D341Med (cell line): ENCODE measurements at places on chromosomes 16 and 17.

GRCh38 chr17:72370819-72371218 lies 250.0 kb downstream of the SOX9 start:
- DNase-seq = no peak

DNA sequence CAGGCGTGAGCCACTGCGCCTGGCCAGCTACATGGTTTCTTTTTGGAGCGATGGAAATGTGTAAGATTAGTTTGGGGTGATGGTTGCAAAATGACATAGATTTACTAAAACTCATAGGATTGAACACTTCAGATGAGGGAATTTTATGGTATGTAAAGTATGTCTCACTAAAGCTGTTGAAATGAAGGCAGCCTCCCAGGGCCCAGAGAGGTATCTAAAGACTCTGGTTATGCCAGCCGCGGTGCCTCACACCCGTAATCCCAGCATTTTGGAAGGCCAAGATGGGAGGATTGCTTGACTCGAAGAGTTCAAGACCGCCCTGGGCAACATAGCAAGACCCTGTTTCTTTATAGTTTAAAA lies 254.9 kb downstream of the PARN start:
- no peak for DNase-seq

- no peak for DNase-seq
Observed at GRCh38 chr16:16007743-16008111, 58.3 kb downstream of the ABCC1 start.

GRCh38 chr17:75878174-75878998 lies at the start of gene TRIM47:
TSS of gene TRIM47 (minus strand) at chr17:75878581. CDS start at chr17:75878548, 33 bp downstream.
- DNase-seq = peak; percentile 74

- no peak for DNase-seq
Observed at GRCh38 chr16:851871-852270, 51.3 kb upstream of the GNG13 start.

DNA sequence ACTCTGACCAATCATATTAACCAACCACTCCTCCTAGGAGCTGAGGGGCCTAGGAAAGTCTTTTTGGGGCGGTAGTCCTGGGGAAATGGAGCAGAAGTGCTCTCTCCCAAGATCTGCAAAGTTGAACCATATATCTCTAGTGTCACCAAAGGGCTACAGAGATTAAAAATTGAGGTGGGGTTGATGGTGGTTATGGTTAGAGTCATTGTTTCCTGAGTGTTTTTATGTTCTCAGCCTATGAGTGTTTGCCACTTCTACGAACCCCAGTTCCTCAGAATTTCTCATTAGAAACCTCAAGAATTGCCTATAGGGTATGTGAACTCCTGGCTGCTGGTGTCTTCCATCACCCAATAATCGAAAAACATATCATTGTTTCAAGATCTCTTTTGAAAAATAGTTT lies 217.8 kb downstream of the CDRT15L2 start:
- no peak for DNase-seq

DNA sequence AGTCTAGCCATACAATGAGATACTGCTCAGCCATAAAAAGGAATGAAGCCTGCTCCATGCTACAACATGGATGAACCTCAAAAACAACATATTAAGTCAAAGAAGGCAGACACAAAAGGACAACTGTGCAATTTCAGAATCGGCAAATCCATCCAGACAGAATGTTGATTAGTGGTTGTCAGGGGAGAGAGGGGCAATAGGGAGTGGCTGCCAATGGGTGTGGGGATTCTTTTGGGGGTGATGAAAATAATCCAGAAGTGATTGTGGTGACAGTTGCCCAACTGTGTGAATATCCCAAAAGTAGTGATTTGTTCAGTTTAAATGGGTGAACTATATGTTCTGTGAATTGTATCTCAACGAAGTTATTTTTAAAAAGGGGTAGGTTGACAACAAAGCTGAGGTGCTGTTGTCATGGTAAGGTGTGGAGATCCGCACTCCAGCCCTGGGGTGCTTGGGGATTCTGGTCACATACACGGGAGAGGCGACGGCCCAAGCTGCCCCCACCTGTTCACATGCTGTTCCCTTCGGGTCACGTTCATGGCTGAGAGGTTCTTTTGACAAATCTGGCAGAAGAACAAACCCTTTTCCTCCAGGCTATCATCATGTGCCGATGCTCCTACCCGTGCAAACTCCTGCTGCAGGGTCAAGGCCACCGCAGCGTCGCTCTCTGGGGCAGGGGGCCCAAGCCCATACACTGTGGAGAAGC lies 9.6 kb downstream of the SLX4 start:
- DNase-seq = no peak

DNA sequence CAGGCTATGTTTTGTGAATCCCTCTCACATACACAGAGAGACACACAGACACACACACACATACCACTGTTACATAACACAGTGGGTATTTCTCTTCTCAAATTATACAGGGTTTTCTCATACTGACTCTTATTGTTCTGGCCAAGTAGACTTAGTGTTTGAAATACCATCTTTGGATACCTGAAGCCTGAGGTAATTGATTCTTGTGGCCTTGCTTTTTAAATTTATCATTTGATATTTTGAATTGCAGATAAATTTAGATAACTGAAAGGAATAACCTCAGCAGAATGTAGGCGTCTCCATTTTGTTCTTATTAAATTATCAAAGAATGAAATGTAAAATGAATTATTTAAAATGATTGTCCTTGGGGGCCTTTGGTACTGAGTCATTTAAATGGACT lies 223.8 kb downstream of the LGALS9B start:
- no peak for DNase-seq

DNA sequence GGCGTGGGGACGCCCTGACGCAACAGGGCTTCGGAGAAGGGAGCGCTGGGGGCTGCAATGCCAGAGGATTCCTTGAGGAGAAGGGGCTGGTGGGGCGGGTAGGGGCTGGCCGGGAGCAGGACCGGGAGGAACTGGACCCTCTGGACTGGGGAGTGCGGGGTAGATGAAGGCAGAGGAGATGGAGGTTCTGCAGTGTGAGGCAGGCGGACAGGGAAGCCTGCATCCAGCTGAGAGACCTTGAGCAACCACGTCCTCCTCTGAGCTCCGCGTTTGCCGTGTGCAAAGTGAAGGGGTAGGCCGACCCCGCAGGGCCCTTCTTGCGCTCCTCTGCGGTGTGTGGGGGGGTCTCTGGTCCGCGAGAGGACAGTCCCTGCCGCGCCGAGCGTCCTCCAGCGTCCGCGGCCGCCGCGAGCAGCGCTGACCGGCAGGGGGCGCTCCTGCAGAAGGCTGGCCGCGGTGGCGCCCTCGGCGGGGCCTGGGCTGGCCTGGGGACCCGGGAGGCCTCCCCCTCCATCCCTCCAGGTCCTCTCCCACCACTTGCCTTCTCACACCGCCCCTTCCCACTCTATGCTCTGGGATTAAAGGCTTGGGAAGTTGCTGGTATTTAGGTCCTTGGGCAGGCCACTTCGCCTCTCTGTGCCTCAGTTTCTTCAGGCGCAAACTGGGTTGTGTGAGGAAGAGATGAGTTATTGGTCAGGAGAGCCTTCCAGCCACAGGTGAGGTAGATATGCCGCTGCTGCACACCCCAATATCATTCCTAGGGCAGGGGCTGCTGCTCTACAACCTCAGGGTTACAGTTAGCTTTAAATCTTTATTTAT lies 9.6 kb upstream of the WNT9B start:
- DNase-seq = peak; percentile 96

GRCh38 chr16:29111421-29111820 lies 126.6 kb downstream of the LAT start:
- DNase-seq = peak; percentile 1

DNA sequence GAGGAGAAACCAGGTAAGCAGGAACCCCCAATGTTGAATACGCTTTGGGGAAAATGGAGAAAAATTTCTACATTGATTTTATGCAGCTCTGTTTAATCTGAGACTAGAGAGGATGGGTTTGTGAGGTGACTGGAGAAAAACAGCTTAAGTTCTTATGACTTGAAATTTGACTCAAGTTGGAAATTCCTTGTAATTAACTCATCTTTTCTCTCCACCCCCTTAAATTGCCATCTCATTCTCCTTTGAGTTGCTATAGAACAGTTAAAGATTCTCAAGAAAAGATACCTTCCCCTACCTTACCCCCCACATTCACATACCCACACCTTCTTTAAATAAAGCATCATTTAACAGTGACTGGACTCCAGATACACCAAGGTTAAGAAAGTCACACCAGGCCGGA lies 24.2 kb downstream of the ZNRF1 start:
- no peak for DNase-seq

DNA sequence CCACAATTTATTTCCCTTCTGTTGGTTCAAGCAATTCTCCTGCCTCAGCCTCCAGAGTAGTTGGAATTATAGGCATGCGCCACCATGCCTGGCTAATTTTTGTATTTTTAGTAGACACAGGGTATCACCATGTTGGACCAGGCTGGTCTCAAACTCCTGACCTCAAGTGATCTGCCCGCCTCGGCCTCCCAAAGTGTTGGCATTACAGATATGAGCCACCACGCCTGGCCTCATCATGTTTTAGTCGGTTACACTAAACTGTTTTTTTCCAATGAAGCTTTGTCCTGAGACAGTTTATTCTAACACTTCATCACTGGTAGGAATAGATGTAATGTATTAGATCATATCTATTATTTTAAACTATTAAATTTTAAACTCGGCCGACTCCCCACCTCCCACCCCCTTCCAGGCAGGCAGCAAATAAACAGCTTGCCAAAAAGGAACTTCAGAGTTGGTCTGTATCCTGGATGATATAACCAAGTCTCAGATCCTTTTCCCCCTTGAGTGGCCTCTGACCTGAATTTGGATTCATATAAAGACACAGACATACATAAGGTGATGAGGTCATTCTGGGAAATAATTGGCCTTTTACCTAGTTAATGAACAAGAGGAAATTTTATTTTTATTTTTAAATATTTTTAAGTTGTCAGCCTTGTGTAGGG lies 18.4 kb upstream of the CORO6 start:
- DNase-seq = no peak

- peak; percentile 67 for DNase-seq
Observed at GRCh38 chr16:14300705-14301168, 229.6 kb downstream of the MRTFB start.

- DNase-seq = peak; percentile 40
Observed at GRCh38 chr17:40551879-40552768, 13.1 kb downstream of the CCR7 start.

- no peak for DNase-seq
Observed at GRCh38 chr16:54055191-54055590, 231.4 kb downstream of the IRX3 start.

DNA sequence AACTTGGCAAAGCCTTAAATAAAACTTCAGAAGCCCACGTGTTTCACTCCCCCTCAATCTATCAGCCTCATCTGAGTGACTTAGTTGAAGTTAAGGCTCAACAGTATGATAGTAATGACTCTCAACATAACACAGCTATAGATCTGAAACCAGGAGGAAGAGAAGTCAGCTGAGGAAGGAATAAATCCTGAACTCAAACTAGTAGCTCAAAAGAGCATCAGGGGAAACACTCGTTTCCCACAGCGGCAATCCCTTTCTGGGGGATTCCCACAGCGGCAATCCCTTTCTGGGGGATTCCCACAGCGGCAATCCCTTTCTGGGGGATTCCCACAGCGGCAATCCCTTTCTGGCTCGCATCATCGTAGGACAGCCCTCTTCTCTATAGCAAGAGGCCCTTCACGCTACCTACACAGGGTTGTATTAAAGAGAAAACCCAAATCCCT lies 56.8 kb downstream of the ZZEF1 start:
- DNase-seq = no peak

- no peak for DNase-seq
Observed at GRCh38 chr16:89136931-89137330, 34.6 kb upstream of the CDH15 start.

- DNase-seq = no peak
Observed at GRCh38 chr17:79929257-79930061, 90.2 kb upstream of the CBX4 start.

DNA sequence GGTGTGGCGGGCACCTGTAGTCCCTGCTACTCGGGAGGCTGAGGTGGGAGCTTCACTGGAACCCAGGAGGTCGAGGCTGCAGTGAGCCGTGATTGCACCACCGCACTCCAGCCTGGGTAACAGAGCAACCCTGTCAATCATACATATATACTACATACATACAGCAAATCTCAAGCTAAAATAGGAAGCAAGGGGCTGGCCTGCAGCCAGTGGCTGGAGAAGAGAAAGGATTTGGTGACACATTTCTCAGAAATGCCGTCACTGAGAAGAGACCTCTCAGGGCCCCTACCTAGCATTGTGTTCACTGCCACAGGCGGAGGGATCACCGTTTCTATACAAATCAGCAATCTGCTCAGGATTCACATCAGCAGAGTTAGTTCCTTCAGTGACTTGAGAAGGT lies 16.9 kb downstream of the NARF start:
- no peak for DNase-seq

GRCh38 chr16:27828671-27829070 lies 234.8 kb downstream of the GSG1L start:
- no peak for DNase-seq

- DNase-seq = no peak
Observed at GRCh38 chr17:57442401-57442823, 186.1 kb downstream of the MSI2 start.

GRCh38 chr17:51767287-51767686 lies 391.2 kb downstream of the CA10 start:
- DNase-seq = no peak

- no peak for DNase-seq
Observed at GRCh38 chr17:61230461-61230860, 169.2 kb upstream of the TBX2 start.

- DNase-seq = no peak
Observed at GRCh38 chr16:85149776-85150175, 37.5 kb upstream of the CIBAR2 start.

DNA sequence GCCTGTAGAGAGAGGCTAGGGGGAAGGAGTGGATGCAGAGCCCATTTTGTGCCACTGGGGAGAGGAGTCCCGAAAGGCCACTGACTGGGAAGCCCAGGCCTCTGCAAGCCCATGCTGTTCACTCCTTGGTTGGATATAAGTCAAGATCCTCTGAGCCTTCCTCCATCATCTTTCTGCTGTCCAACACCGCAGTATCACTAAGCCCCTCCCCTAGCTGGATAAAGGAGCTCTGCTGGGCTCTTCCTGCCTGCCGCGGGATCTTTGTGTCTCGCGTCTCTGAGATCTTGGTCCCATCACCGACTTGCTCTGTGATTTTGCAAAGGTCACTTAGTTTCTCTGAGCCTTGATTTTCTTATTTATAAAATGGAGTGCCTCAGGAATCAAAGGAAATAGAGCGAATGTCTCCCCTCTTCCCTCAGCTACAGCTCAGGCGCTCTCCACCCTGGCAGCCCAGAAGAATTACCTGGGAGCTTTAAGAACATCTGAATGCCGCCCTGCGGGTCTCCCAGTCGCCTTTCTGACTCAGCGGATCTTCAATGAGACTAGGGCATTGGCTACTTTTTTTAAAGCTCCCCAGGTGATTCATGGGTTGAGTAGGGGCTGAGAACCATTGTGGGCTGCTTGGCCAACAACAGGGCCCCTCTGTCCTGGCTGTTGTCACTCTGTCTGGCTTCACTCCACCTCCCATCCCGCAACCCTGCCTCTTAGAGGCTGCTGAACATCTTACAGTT lies 25.2 kb upstream of the TMEM220 start:
- DNase-seq = no peak

GRCh38 chr17:81608082-81608481 lies 28.8 kb downstream of the NPLOC4 start:
- DNase-seq = no peak
